ENCODE measurements at places on chromosomes 4 and X. TPM values are rescaled to one million over a fixed set of nuclear protein-coding genes. Genes with fewer than 3 reads are reported as not detected.

GRCh38 chrX:137236837-137237236 lies 203.0 kb upstream of the GPR101 start:
- H3K4me3 ChIP-seq, result no peak overlapping the region
- no peak for DNase-seq
- H3K27me3 ChIP-seq, result no peaks in the 10 kb centered on the region
- no peaks in the 10 kb centered on the region for H3K36me3 ChIP-seq
- H3K27ac ChIP-seq, result no peak overlapping the region

DNA sequence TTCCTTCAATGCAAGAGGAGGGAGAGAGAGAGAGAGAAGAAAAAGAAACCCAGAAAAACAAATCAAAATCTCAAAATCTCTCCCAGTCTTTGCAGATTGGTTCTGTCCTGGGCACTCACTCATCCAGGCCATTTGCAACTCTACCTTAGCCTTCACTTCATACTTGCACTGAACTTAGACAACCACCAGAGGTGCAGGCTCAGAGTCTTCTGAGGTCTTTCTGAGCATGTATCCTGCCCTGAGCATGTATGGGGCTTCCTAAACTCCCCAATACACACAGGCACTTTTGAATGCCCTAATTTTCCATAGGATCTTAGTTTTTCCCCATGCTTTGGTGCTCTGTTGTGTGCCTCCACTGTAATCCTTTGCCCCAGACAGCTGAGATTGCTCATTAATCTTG lies 2.9 kb downstream of the CFI start:
- H3K36me3 ChIP-seq, result peaks cover 57% of the 10 kb centered on the region
- no peak overlapping the region for H3K27ac ChIP-seq
- peak overlapping the region; percentile 87 for H3K4me3 ChIP-seq
- DNase-seq, result no peak
- peaks cover 37% of the 10 kb centered on the region for H3K4me1 ChIP-seq
- H3K27me3 ChIP-seq, result no peaks in the 10 kb centered on the region

- no peak for DNase-seq
- no peak overlapping the region for H3K27ac ChIP-seq
- H3K4me3 ChIP-seq, result no peak overlapping the region
Measured at GRCh38 chr4:183986291-183986970, 81.3 kb downstream of the STOX2 start.

DNA sequence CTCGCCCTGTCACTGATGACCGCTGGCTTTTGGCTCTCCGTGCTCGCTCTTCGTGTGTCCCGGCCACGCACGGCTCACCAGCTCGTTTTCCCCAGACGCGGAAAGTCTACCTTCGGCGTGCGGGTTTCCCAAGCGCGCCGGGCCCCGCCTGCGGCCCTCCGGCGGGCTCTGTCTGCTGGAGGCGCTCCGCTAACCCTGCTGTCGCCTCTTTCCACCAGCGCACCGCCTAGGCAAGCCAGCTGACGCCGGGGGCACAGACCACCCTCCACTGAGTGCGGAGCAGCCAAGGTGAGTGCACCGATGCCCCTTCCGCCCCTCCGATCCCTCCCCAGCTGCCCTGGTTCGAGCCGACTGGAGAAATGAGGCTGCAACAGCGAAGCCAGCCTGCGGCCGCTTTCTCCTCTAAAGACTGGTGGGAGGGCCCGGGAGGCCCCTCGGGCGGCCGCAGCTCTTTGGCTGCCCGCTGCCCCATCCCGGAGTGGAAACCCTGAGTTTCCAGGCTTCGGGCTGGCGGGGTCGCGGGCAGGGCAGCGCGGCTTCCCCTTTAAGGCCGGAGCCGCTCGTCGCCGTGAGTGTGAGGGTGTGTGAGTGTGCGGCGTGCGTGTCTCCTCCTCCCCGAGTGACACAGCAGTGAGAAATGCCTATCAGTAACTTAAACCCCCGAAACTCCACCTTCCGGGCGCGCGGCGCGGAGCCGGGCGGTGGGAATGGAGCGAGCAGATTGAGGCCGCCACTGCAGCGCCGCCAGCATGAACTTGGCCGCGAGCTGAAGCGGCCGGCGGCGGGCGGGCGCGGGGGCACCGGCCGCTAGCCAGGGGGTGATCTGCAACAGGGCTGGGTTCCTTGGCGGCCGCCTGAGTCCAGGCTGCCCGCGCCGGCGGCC lies at the start of gene MAMLD1:
TSS of gene MAMLD1 (plus strand) at position 719 of the 883 bp plus-strand sequence. CDS start 82,200 bp downstream, outside the sequence.
- no peak for DNase-seq
- no peaks in the 10 kb centered on the region for H3K36me3 ChIP-seq
- H3K4me3 ChIP-seq, result peak within 1 kb of the TSS; percentile 64
- no peak within 1 kb of the TSS for H3K27ac ChIP-seq
- peaks cover 77% of the 10 kb centered on the region for H3K27me3 ChIP-seq
- H3K4me1 ChIP-seq, result peaks cover 16% of the 10 kb centered on the region

RHOXF2B gene
- total RNA-seq, result not detected

MAOB gene
- 0.57 TPM for total RNA-seq

APLN gene
- total RNA-seq, result 0.33 TPM

DNA sequence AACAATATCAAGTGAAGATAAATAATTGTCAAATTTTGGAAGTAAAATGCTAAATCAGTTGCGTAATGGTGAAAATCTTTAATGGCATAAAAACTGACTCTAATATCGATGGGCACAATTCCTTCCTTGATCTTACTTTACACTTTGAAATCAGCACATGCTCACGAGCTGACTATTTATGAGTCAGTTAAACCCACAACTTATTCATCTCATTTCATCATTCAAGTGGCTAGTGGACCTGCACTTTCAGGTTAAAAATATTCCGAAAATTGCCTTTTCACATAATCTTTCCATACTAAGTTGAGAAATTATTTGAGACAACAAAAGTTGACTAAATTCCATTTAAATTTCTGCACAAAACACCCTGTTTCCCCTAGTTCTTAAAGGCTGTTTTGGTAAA lies 582.1 kb upstream of the TENM3 start:
- H3K4me1 ChIP-seq, result peaks cover 10% of the 10 kb centered on the region
- H3K36me3 ChIP-seq, result no peaks in the 10 kb centered on the region
- no peaks in the 10 kb centered on the region for H3K27me3 ChIP-seq
- H3K4me3 ChIP-seq, result no peak overlapping the region

DMRTC1 gene
- total RNA-seq, result 0.88 TPM

DNA sequence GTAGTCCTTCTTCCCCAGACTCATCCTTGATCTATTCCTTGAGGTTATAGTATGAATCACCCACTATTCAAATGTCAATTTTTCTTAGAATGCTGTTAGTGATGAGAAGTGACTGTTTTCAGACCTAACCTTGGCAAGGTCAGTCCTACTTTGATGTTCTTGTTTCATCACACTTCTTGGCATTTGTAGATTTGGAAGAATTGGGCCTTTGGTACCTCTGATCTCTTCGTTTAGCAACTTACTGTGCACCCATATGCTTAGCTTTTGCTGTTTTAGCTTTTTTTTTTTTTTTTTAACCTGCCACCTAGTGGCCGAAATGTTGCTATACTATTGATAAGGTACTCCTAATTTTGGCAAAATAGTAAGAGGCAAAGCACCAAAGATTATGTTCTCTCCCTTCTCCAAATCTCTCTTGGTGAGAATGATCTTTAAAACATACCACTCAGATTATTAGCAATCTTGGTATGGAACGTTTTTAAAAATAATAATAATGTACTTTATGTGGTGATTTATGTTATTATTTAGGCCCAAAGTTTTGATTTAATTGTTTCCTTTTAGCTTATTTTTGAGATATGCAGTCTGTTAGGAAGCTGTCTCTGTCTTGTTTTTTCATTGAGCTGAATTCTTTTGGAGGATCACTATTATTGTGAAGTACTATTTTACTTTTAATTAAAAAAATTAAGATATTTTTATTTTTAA lies 16.6 kb downstream of the DCK start:
- peak overlapping the region; percentile 6 for H3K27ac ChIP-seq
- H3K4me3 ChIP-seq, result no peak overlapping the region
- peaks cover 29% of the 10 kb centered on the region for H3K36me3 ChIP-seq

DNA sequence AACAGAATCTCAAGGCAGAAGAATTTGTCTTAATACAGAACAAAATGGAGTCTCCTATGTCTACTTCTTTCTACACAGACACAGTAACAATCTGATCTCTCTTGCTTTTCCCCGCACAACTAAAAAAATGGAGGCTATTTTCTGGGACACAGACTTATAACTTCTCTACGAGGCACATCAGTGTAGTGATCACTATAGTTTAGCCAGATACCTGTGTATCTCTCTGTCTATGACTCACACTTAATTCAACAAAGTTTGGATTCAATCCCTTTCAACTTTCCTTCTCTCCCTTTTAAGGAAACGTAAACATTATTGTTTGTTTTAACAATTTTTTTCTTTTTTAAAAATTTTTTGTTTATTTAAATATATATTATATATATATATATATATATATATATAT lies 29.4 kb downstream of the APELA start:
- H3K27ac ChIP-seq, result no peak overlapping the region
- H3K27me3 ChIP-seq, result no peaks in the 10 kb centered on the region
- H3K36me3 ChIP-seq, result no peaks in the 10 kb centered on the region
- H3K4me1 ChIP-seq, result no peaks in the 10 kb centered on the region
- H3K4me3 ChIP-seq, result no peak overlapping the region

GRCh38 chr4:140395668-140396067 lies 22.2 kb downstream of the SCOC start:
- no peak overlapping the region for H3K4me3 ChIP-seq
- H3K27ac ChIP-seq, result no peak overlapping the region
- H3K4me1 ChIP-seq, result no peaks in the 10 kb centered on the region

RBMXL3 gene
- total RNA-seq, result not detected

GRCh38 chrX:13254870-13255269 lies 65.0 kb downstream of the ATXN3L start:
- no peaks in the 10 kb centered on the region for H3K36me3 ChIP-seq
- H3K27ac ChIP-seq, result no peak overlapping the region
- no peak overlapping the region for H3K4me3 ChIP-seq

GRCh38 chr4:125111323-125111722 lies 203.4 kb upstream of the FAT4 start:
- peaks cover under 1% of the 10 kb centered on the region for H3K4me1 ChIP-seq
- H3K36me3 ChIP-seq, result no peaks in the 10 kb centered on the region
- DNase-seq, result no peak
- no peak overlapping the region for H3K27ac ChIP-seq
- no peaks in the 10 kb centered on the region for H3K27me3 ChIP-seq

CFAP99 gene
- not detected for total RNA-seq

TRIM61 gene
- 2.4 TPM for total RNA-seq

DUSP21 gene
- total RNA-seq, result not detected

- no peak for DNase-seq
- peak overlapping the region; percentile 39 for H3K27ac ChIP-seq
- H3K4me1 ChIP-seq, result peaks cover 14% of the 10 kb centered on the region
- no peaks in the 10 kb centered on the region for H3K27me3 ChIP-seq
- peaks cover 2% of the 10 kb centered on the region for H3K36me3 ChIP-seq
Measured at GRCh38 chrX:9311421-9312160, 153.3 kb upstream of the TBL1X start.
